NCI-H526 treated with DMSO at 0.1 percent for 48 hours (cell line): ENCODE measurements at places on chromosomes 5 and 9.

GRCh38 chr5:35237580-35238376 lies 7.5 kb upstream of the PRLR start:
- peak; percentile 79 for DNase-seq

- DNase-seq = peak; percentile 46
Observed at GRCh38 chr9:126534431-126535186, 79.1 kb upstream of the LMX1B start.

GRCh38 chr9:82601293-82601771 lies 461.6 kb downstream of the RASEF start:
- peak; percentile 68 for DNase-seq

DNA sequence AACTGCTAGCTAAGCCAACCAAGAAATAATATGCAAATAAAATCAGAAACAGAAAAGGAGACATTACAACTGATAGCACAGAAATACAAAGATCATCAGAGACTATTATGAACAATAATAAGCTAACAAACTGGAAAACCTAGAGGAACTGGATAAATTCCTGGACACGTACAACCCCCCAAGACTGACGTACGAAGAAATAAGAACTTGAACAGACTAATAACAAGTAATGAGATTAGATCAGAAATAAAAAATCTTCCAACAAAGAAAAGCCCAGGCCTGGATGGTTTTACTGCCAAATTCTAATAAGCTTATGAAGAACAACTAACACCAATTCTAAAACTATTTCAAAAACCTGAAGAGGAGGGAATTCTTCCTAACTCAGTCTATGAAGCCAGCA lies 67.9 kb downstream of the EPB41L4A start:
- DNase-seq = no peak

DNA sequence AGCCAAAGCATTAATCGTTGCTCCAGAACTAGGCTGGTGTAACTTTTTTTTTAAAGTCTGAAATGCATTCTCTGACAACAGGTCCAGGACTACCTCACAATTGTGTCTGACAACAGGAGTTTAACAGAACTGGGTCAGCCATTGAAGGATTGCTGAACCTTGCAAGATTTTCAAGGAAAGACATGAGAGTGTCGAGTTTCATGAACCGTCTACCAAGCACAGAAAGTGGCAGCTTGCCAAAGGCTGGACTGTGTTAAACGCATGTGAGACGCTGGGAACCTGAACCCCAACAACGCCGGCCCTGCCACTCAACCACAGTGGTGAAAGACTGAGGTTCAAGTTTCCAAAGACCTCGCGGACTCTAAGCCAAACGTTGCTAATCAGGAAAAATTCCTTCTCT lies 79.1 kb downstream of the LHFPL2 start:
- DNase-seq = peak; percentile 2

- DNase-seq = no peak
Observed at GRCh38 chr9:128633057-128633456, 23.6 kb downstream of the DYNC2I2 start.

DNA sequence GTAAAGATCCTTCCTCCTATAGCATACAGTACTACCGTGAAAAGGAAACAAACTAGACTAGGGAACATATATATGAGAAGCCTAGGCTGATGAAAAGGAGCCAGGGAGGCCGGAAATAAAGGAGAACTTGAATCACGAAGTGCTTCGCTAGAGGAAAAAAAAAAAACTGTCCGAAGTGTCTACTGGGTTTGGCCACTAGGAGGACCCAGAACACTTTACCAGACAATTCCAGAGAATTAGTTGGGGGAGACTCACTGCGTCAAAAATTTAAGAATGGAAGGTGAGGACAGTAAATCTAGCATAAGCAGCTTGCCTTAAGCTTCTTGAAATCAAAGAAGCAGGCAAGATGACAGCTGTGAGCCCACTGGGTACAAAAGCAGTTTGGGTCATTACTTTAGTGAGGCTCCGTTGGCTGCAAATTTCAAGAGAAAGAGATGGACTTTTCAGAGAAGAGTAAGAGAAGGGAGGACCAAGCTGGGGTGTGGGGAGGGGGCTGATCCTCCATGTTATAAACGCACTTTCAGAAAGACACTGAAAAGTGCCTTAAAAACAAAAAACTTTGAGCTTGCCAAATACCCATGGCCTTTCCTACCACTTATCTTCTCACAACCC lies 47.4 kb downstream of the P4HA2 start:
- no peak for DNase-seq

DNA sequence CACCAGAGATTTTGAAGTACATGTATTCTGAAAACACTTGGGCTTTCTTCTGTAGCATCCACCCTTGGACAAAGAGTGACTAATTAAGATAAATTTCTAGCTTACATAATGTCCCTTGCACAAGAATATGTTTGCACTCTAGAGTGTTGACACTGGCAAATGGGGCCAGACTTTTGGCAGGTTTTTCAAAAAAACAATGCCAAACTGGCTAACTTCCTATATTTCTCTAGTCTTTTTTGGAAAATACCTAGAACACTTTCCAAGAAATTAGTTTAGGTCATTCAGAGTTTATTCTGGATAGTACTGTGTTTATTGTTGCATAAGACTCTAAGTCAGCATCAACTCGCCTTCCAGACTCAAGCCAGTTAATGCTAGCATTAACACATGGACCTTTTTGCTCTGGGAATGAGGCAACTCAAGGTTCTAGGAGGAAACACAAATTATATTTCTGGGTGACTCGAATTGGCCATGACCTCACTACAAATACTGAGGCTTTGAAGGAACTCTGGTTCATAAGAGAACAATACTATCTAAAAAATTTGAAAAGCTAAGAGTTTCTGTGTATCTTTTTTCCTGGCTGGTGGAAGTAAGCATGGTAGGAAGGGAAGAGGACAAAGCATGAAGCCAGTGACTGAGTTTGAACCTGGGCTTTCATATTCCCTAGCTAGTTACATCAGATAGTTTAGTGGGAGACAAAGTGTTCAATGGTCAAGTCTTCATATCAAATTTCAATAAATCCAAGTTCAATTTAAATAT lies 101.6 kb downstream of the NREP start:
- no peak for DNase-seq

DNA sequence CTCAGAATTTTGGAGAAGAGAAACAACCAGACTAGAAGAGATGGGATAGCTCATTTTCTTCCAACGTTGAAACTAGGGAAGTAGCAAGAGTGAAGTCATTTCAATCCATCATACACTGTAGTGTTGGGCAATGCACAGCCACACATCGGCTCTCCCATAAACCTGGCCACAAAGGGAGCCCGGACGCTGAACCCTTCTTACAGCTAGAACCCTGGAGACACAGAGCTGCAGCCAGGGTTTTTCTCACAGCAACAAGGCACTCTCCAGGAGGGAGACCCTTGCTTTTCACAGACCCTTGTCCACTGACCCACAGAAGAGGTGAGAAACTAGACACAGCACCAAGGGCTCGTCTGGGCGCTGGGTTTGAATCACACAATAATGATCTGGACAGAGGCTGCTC lies 101.4 kb upstream of the FSTL4 start:
- no peak for DNase-seq

GRCh38 chr9:1210954-1211353 lies 160.8 kb downstream of the DMRT2 start:
- no peak for DNase-seq

DNA sequence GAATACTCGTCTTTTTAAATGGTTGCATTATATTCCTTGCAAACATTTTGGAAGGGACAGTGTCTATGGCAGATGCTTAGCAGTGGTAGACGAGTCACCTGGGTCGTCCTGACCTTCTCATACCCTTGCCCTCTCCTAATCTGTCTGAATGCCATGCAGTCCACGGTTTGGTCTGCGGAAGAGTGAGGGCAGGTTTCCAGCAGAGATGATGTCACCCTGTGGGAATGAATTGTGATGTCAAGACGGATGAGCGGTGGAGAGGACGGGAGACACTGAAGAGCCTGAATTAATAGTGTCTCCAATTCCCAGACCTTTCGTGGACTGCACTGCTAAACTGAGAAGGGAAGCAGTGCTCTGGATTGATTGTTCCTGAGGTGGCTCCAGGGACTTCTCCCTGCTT lies 329.0 kb upstream of the PANK3 start:
- DNase-seq = no peak

GRCh38 chr5:91946870-91947269 lies 563.8 kb upstream of the ARRDC3 start:
- no peak for DNase-seq

DNA sequence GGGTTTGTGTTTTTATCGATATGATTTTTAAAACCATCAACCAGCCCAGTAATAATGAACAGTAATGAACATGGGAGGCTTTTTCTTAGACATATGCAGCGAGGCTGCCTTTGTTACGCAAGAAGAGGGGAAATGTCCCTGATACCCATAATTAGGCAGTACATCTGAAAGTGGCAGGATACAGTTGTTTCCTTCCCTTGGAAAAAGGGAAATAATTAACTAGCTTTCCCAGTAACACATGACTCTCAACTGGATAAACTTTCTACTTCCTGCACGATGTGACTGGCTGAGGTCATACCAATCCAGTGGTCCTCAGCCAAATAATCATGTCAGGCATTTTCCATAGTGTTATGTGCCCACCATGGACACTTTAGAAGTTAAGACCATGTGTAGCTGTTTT lies 431.6 kb upstream of the C9orf72 start:
- no peak for DNase-seq

GRCh38 chr9:33781736-33782135 lies 13.6 kb upstream of the PRSS3 start:
- DNase-seq = no peak

- DNase-seq = no peak
Observed at GRCh38 chr5:168683247-168683926, 104.2 kb upstream of the PANK3 start.

GRCh38 chr5:36237751-36238150 lies 4.0 kb downstream of the NADK2 start:
- DNase-seq = no peak

DNA sequence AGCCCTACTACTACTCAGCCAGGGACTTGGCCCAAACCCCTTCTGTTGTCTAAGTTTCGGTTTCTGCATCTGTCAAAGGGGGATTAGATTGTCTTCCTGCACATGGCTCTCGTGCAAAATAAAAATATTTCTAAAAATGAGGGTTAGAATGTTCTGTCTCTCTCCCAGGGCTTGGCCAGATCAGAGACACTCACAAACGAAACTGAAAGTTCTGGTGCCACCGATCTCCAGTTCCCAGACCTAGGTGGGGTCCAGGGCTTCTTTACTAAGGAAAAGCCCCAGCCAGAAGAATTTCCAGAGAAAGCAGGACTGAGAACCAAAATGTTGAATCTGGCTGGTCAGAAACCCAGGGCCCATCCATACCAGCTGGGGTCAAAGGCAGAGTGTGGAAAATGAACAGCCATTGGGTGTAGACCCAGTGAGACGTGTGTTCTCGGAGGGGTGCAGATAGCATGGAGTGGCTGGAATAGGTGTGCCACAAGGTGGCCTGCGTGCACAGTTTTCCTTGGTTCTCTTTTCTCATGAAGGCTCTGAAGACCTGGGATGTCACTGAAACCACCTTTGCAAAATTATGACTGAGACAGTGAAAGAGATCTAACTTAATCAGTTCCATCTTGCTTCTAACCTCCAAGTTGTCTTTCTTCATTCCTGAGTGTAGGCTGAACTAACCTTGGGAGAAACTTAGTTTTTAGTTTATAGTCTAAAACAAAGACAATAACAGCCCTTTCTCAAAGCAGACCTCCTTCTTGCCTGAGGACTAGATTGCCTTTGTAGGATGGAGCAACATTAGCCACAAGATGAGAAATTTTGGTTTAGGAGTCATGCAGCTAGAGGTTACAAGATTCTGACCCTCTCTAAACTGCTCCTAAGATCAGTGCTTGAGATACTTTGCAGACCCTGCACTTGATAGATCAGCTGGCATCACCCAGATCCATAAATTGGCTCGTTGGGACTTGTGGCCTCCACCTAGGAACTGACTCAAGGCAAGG lies 2.3 kb upstream of the SLC23A1 start:
- DNase-seq = peak; percentile 33
